Fibroblast of villous mesenchyme (primary cell): ENCODE measurements at places on chromosomes 12 and 14. TPM values are rescaled to one million over a fixed set of nuclear protein-coding genes. Genes with fewer than 3 reads are reported as not detected.

The MYH6 gene
- total RNA-seq, result not detected in 2 replicates

The ACOT6 gene
- under 0.01 TPM in 1 of 2 replicates, not detected in the other for total RNA-seq

The KRT85 gene
- total RNA-seq, result not detected in 2 replicates

The HPD gene
- total RNA-seq, result not detected in 2 replicates

The HCFC2 gene
- total RNA-seq, result 16.1 and 38.0 TPM in 2 replicates

The ANKRD33 gene
- not detected in 2 replicates for total RNA-seq

The RNASE3 gene
- not detected in 2 replicates for total RNA-seq

The DNAI7 gene
- under 0.01 TPM in 1 of 2 replicates, not detected in the other for total RNA-seq

The BDKRB1 gene
- total RNA-seq, result 5.8 and 15.1 TPM in 2 replicates

The NPAS3 gene
- 0.86 and 0.97 TPM in 2 replicates for total RNA-seq

The ALDH2 gene
- 6.8 and 13.4 TPM in 2 replicates for total RNA-seq

The RNU4-1 gene
- under 0.01 TPM in 2 replicates for total RNA-seq

The RNASE11 gene
- total RNA-seq, result not detected in 2 replicates

The CLEC1B gene
- total RNA-seq, result under 0.01 TPM in 1 of 2 replicates, not detected in the other
